PC-9 (cell line): ENCODE measurements at places on chromosomes 2 and 18.

GRCh38 chr2:5926871-5927512, 234.8 kb downstream of the SOX11 start:
- no peak for DNase-seq

DNA sequence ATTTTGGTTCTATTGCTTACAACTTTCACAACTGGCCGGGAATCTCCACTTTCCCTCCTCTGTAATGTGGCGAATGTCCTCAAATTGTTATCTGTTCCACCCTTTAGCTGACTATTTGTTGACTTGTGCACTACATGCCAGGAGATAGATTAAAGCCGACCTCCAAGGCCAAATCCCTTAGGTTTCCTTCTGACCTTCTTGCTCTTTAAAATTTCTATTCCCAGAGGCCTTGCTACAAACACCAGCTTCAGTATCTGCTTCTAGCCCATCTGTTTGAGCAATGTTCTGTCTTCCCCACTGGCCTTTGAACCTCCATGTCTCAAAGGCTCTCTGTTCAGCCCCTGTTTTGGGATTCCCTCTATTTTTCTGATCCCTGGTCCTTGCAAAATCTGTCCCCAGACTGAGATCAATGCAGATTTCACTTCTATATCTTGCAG, 426.2 kb downstream of the LRATD1 start:
- no peak for DNase-seq

- DNase-seq, result no peak
Measured at GRCh38 chr2:218476676-218477075, 57.8 kb downstream of the VIL1 start.

DNA sequence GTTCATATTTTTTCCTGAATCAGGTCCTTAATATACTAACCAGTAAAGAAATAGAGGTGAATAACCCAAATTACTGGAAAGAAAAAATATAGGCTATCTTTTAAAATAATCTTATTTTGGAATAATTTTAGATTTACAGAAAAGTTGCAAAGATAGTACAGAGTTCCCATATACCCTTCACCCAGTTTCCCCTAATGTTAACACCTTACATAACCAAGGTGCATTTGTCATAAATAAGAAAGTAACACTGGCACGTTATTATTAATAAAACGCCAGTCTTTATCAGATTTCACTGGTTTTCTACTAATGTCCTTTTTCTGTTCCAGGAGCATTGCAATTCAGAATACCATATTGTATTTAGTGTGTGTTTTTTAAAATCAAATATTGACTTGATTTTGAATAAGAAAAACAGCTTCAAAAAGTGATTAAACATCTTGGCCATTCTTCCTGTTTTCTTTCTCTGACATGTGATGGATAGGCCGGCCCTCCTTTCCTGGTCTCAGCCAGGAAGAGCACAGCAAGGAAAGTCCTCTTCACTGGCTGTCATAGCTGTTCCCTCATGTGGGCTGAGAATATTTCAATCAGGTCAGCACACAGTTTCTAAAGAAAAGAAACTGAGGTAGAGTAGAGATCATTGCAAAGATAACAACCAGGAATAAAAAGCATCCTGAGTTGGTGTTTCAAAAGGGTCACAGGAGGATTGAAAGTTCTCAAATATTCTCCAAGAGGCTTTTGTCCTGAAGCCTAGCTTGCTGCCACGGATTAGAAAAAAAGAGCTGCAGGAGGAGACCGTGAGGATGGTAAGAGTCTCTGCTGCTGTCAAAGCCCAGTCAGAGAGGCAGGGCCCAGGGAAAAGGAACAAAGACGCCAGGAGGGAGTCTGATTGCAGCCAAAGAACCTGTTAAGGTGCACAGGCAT, 79.3 kb upstream of the ARL5A start:
- no peak for DNase-seq

DNA sequence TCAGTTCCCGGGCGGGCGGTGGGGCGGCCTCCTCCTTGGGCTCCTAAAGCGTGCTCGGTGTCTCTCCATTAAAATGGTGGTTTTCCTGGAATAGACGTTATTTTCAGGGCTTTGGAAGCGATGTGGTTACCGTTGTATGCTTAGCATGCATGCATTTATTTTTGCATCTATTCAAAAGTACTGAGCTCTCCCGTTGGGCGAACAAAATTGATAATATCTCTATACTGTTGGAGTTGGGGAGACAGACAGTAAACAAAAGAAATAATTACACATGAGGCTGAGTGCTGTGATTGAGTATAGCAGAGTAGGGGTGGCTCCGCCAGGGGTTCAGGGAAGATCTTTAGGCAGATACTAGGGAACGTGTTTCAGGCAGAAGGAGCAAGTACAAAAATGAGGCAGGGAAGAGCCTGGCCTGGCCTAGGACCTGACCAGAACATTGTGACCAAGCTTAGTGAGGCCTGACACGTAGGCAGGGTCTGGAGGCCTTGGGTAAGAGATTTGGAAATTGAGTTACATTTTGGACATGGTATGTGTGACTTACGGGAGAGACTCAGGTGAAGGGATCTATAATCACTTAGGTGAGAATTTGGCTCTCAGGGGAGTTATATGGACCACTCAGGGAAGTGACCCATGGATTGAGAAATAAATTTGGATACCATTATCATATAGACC, 674 bp downstream of the NCAPH start:
- no peak for DNase-seq

- DNase-seq, result no peak
Measured at GRCh38 chr2:31762085-31762484, 181.3 kb upstream of the SRD5A2 start.

DNA sequence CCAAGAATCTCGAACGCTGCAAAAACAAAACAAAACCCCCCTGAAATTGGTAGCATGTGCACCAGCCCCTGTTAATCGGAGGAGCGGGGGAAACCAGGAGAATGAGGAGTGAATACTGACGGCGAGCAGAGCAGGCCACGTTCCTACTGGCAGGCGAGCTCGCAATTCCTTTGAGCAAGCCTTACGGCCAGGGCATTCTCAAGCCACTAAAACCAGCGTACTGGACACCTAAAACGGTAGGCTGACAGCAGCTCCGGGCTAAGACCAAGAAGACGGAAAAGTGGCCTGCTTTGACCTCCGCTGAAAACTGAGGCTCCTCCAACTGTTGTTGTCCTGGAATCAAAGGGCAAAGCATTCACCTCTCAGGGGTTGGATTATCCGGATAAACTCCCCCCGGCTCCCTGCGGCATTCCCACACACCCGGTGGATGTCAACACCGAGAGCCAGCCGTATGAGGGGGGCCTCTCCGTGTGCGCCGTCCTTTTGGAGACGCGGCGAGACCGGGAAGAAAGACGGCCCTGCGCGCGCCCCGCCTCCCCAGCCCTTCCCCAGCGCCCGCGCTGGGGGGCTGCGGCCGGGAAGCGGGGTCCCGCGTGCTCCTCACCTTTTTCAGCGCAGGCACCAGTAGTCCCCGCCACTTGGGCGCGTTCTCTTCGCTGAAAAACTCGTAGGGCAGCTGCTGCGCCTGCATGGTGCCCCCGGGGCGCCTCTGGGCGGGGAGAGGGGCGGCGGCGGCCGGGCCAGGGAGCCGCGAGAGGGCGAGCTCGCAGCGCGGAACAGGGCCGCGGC, 925 bp downstream of the SOS1 start:
- DNase-seq, result peak; percentile 61

DNA sequence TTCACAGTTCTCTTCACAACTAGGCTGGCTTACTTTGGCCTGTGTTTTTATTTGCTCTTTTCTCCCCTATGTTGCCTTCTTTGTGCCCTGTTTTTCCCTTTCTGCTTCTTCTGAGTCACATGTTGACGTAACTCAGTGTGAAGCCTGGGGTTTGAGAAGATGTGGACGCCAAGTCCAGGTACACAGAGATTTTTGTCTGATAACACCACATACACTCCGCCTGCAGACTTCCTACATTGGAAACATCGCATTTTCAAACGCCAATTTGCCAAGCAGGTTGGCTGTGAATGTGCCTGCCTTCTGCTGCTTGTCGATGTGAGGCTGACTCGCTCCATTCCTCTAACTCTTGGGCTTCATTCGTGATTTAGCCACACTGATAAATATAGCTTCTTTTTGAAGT, 62.6 kb upstream of the FN1 start:
- DNase-seq, result peak; percentile 38

- DNase-seq, result no peak
Measured at GRCh38 chr2:97770445-97770844, 57.1 kb downstream of the ZAP70 start.

- DNase-seq, result no peak
Measured at GRCh38 chr2:222490131-222490530, 65.8 kb downstream of the SGPP2 start.

GRCh38 chr2:126634273-126634861, 21.6 kb upstream of the GYPC start:
- DNase-seq, result peak; percentile 10

DNA sequence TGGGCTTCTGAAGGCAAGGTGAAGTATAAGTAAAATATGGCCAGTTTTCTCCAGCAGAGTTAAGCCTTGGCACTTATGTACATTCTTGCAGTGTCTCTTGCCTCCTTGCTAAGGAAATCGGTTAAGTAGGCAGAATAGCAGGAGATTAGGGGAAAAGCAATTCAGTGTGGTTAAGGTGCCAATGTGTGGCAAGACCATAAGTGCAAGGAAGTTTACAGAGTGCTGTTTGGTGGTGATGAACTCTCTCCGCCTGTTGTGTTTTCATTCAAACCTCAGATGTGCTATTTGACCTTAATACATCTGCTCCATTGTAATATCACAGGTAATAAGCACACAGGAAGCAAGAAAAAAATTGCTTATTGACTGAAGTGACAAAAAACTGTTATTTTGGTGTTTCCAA, 156.1 kb downstream of the MGAT5 start:
- no peak for DNase-seq

DNA sequence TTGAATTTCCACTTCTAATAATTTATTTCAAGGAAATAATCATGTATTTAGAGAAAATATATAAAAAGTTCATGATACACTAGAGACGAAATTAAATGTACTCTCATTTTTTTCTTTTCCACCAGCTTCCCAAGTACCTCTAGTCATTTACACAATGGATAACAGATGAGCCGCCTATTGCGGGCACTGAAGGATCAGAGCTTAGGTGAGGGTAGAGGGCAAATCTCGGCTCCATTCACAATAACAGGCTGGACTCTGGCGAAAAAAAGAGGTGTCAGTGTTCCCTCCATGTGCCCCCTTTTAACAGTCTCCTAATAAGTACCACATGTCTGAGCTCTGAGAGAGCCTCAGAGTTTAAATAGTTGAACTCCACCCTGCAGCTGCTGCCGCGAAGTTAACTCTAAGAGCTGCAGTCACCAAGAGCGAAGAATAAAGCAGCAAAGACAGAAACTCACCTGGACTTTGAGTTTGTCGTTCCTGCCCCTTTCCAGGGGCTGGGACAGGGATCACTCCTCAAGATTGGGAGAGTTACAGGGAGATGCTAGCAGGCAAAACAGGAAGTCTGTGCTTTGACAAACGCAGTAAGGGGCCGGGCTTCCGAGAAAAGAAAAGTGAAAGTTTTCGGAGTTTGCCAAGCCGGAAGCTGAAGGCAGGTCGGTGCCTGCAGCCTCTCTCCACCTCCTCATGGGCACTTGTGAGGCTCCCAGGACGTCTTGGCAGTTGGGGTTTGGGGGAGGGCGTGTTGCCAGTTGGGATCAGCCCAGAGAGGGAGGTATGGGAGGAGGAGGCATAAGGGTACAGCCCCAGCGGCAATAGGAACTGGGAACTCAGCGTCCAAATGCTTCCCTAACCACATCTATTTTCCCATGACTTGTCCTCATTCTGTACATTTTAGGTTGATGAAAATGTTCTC, at the start of gene SP110:
Gene SP110, minus strand, starts transcription at position 566 of the 913 bp plus-strand sequence. CDS start 3,057 bp downstream, outside the sequence.
- peak; percentile 68 for DNase-seq

DNA sequence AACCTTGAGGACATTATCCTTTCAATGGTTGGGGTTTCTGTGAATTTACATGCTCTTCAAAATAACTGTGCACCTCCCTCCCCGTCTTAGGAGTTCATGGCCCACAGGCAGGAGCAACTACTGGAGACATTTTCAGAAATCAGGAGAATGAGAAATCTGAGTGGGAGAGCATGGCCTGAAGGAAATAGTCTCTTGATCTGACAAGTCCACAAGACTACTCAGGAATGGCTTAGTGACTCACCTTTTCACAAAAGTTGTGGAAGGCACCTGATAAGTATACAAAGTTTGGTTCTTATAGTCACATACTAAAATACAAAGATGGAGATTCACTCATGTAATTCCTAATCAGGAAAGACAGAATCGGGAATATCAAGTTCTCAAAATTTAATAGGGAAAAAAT, 83.6 kb upstream of the NCKAP5 start:
- no peak for DNase-seq

DNA sequence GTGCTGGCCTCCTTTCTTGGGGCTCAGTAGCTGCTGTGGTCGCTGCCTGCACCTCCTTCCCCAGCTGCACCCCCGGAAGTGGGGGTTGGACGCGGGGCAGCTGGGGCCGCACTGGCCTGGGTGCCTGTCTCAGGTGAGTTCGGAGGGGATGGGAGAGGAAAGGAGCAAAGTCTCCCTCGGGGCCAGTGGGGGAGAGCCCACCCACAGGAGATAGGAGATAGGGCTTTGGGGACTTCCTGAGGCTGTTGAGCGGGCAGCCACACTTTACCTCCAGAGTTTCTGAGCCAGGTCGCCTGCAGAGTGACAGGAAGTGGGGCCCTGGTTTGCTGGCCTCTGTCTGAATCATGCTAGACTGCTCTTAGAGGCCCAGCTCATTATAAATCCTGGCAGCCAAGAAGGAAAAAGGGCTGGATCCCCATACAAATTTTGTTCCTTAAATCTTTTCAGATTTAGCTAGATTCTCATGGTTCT, 8.1 kb downstream of the MBP start:
- DNase-seq, result no peak
